ENCODE measurements at places on chromosomes 1 and 21.

GRCh38 chr1:110634455-110635311 lies 28.5 kb upstream of the KCNA2 start:
- peak; percentile 46 for DNase-seq

GRCh38 chr1:194809665-194810064 lies 1623.3 kb upstream of the B3GALT2 start:
- no peak for DNase-seq

DNA sequence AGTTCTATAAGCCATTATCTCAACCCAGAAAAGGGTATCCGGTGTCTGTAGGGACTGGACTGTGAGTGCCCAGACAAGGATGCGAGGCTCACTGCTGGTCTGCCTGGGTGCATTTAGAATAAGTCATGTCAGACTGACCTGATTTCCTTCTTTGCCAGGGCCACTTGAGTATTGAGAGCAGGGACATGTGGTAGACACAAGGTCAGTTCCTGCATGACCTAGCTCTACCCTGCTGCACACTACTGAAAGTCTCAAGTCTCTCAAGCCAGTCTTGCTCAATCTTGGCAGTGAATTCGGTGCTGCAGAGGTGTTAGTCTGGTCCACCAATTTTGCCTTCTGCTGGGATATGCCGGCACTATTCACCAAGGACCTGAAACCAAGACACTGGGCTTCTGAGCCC lies 180.1 kb downstream of the C1orf94 start:
- DNase-seq: no peak

DNA sequence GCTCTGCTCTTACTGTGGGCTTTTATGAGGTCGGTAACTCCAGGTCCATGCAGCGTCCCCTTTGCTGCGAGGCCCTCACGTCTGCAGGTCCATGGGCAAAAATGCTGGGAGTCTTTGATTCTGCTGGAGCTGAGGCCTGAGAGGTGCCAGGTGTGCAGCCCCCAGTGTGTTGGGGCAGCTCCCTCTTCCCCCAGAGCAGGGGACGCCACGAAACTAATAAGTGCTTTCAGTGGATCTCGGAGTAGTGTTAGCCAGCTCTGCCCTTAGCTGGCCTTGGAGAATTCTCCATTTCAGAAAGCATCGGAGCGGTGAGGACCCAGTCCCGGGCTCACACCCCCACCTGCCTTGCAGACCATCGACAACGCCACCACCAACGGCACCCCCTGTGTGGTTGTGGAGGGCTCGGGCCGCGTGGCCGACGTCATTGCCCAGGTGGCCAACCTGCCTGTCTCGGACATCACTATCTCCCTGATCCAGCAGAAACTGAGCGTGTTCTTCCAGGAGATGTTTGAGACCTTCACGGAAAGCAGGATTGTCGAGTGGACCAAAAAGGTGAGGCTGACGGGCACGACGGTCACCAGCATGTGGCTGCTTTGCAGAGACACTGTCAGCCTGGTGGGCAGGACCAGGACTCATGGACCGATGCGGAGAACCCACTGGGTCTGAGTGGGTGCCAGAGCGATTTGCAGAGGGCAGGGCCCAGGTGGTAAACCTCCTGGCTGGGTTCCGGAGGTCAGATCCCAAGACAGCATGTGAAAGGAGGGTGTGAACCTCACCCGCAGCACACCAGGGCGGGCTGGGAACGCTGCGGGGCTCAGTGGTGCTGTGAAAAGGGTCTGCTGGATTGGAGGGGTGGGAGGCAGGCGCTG lies 25.5 kb downstream of the TRPM2 start:
- no peak for DNase-seq

DNA sequence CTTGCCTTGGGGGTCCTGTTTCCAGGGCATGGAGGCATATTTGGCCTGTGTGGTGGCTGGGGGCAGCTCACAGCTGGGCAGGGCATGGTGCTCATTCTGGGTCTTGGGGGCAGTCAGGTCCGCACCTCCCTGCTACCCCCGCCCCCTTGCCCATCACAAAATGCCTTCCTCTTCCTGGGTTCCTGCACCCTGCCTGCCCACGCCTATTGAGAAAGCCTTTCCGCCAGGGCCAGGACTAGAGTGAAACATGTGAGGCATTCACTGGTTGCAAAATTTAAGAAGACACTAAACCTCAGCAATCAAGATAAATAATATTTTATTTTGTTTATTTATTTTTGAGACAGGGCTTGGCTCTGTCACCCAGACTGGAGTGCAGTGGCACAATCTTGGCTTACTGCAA lies 19.7 kb downstream of the PTAFR start:
- no peak for DNase-seq

DNA sequence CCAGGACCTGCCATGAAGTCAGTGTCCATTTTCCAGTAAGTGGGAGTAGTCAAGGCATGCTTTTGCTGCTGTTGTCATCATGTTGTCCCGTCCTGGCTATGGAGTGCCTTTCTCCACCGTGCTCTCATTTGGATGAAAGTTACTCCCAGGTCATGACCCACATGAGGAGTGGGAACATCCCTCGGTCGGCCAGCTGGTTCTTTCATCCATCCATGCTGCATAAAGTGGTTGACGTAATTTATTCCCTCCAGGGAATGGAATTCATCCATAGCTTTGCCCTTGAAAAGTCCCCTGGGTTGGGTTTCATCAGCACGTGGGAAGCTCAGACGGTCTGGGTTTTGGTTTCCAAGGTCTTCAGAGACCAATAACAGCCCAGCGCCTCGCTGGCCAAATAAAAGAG lies 11.6 kb downstream of the PLA2G2A start:
- DNase-seq: no peak

GRCh38 chr21:26846036-26846931 lies 1.1 kb upstream of the ADAMTS1 start:
- DNase-seq: no peak

GRCh38 chr1:43329995-43330751 lies 7.4 kb upstream of the MPL start:
- no peak for DNase-seq

GRCh38 chr1:155989242-155990004 lies 11.1 kb upstream of the ARHGEF2 start:
- DNase-seq: peak; percentile 64

DNA sequence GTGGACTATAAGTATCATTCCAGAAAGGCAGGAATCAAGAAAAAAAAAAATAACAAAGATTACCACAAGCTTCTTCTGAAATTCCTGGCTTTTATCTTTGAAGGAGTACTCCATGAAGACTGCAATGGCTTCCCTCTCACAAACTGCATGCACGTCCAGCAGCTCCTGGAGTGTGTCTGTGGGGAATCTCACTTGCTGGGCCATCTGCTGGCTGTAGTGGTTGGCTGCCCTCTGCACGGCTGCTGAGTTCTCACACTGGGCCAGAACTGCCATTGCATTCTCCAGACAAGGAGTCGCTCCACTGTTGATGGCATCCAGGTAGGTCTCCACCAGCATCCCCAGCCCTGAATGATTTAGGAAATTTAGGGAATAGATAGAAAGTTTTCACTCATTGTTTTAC lies 23.3 kb upstream of the GBP2 start:
- DNase-seq: no peak

- no peak for DNase-seq
Measured at GRCh38 chr1:28371010-28371377, 1.5 kb downstream of the PHACTR4 start.

GRCh38 chr21:34023691-34024373 lies 49.5 kb upstream of the MRPS6 start:
- no peak for DNase-seq

DNA sequence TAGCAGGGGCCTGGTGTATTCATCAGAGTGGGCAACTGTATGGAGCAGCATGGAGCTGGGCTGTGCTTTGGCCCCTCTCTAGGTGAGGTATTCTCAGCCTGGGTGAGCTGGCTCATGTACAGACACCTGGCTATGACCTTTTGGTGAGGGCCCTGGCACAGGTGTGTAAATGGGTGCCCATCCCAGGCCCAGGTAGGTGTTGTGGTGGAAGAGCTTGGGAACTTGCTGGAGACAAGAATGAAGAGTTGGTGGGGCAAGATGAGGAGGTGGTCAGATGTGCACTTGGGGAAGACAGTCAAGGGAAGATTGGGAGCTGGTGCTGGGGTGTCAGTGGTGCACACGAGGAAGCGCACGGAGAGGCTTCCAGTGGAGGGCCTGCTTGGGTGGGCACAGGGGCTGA lies 95.5 kb downstream of the TRIM11 start:
- no peak for DNase-seq

DNA sequence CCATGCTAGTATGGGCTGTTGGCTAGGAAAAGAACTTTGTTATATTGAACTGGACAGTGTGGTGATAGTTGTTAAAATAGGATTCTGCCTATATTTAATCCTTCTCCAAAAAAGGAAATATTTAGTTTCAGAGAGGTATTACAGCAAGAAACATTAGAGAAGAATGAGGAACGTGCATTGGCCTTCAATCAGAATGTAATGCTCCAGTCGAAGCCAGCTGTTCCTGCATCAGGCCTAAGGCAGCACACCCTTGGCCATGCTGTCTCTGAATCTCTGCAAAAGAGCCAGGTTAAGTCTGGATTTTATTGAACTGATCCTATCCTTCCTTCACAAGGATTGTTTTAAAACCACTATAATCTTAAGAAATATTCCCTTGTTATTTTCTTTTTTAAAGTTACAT lies 35.3 kb upstream of the RALGPS2 start:
- DNase-seq: no peak

- DNase-seq: no peak
Measured at GRCh38 chr1:208146650-208147049, 97.5 kb downstream of the PLXNA2 start.

- DNase-seq: no peak
Measured at GRCh38 chr21:17466166-17466565, 46.7 kb upstream of the CXADR start.

- no peak for DNase-seq
Measured at GRCh38 chr1:11129649-11130390, 30.2 kb upstream of the EXOSC10 start.
